ENCODE measurements at places on chromosomes 1 and 21.

DNA sequence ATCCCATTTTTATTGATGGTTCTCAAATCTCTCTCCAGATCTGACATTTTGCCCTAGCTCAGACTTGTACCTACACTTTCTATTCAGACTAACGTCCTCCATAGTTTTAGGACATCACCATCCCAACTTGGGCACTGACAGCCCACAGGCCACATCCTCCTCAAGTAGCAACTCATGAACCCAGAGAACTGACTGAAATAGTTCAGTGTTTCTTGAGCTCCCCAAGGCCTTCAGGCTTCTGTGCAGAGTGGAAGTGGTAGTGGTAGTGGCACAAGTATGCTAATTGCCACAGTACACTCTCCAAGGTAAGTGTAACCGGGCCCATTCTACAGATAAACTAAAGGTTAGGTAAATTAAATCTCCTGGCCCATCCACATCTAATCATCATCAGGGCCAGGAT lies 112.6 kb downstream of the SLC45A1 start:
- DNase-seq: no peak

DNA sequence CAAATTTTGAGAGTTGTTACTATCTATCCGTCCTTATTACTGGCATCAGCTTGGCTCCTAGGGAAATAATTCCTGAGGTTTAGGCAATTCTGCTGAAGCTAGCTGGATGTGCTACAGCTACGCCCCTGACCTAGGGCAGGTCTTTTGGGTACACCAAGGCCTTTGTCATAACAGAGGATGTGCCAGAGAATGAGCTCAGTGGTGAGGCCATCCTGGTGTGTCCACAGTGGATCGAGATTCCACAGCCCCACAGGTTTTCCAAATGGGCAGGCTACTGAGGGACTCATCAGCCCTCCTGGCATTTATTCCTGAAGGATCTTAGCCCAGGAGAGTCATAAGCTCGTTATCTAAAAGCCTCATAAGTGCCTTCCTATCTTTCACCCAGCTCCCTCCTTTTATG lies 475.2 kb upstream of the USP24 start:
- DNase-seq: no peak

DNA sequence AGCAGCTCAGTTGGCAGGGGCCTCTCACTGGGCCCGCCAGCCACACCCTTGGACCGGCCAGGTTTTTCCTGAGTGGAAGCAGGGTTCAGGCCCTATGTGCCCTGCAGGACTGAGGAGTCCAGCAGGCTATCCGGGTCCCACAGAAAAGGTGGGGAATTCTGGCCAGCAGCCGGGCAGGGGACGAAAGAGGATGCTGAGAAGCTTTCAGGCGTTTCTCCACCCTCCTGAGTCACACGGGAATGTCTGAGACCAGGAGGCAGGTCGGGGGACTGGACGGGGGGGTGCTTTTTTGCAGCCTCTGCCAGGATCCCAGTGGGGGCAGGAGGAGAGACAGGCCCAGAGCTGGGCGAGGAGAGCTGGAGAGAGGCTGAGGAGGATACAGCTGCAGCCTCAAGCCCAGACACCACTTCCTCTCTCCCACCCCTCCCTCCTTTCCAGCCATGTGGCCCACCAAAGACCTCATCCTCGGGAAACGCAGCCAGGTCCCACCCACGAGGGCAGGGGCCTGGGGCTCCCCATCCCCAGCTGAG lies 105.4 kb downstream of the SPSB1 start:
- no peak for DNase-seq

GRCh38 chr1:114695430-114696058 lies at the start of gene AMPD1:
AMPD1 (minus strand) TSS chr1:114695546; CDS start chr1:114695471, 75 bp downstream.
- DNase-seq: peak; percentile 89
